ENCODE measurements at places on chromosomes 6 and 20.

GRCh38 chr6:110981202-110981600 is 637 bp upstream of the RPF2 start:
- DNase-seq = no peak

DNA sequence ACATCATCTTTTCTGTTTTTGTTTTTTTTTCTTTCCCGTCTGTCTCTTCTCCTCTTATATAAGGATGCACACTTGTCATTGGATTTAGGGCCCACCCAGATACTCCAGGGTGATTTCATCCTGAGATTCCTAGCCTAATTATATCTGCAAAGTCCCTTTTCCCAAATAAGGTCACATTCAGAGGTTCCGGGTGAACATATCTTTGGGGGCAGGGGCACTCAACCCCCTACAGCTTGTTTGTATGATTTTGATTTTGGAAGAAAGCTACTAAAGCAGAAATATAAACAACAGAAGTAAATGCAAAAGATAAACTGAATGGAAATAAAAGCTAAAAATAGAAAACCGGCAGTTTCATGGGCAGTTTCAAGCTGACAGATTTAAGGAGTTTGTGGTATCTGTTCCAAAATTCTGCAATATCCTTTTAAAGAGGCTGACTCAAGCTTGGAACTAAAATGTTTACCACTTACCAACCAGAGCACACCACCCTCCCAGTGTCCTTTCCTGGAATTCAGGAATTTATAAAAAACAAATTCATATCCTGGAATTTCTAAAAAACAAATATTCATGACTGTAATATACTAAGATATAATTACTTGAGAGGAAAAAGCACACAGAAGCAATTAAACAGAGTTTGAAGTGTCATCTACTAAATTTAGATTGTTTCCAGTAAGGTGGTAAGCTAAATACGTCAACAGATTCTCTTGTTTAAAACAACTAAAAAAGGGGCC is 100.0 kb upstream of the CARMIL1 start:
- no peak for DNase-seq

DNA sequence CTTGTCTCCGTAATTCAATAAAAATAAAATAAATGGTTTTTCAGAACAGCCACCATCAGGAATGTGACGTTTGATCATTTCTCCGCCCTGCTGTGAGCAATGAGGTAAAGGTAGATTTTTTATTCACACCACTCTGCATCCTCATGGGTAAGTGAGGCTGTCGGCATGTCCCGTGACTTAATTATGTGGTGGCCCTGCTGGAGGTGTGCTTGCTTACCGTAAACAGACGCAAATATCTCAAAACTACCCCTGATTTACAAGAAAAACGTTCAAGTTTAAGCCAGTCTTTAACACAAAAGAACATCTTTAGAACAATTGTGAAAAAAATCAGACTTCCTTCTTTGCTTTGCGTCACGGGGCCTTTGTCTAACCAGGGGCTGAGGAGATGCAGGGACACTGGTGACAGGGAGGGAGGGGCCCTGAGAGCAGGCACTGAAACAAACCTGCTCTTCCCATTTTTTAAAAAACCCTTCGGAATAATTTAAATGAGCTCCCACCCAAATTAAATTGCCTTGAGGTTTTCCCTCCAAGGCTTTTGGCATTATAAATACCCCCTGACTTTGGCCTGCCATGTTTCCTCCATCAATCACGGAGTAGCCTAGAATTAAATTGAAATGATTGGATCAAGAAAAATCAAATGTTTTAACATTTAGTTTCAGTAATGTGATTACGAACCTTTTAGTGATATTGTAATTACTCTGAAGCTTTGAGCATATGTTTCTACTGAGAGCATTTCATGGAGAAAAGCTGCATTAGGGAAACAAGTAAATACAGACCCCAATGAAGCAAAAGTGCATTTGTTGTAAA is 13.4 kb downstream of the PRKN start:
- no peak for DNase-seq

- no peak for DNase-seq
Observed at GRCh38 chr6:90066697-90067096, 172.4 kb downstream of the GJA10 start.

GRCh38 chr6:145087034-145087433 is 648.3 kb downstream of the EPM2A start:
- no peak for DNase-seq

- no peak for DNase-seq
Observed at GRCh38 chr6:5562277-5562676, 301.0 kb downstream of the FARS2 start.

DNA sequence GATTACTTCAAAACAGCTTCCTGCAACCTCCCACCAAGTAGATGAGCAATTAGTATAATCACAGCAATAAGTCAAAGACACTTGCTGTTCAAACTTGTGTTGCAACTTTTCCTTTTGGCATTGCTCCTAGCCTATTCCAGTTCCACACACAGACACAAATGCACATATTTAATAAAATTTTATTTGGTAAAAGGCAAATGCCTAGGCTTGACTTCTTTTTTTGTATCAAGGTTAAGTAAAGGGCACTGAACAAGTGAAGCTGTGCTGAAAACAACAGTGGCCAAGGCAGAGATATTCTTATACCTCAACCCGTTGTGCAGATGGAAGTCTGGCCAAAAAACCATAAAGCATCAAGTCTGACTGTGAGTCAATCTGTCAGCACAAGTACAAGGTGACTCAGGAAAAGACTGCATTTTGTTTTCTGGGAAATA is 708.4 kb upstream of the CITED2 start:
- DNase-seq = no peak

DNA sequence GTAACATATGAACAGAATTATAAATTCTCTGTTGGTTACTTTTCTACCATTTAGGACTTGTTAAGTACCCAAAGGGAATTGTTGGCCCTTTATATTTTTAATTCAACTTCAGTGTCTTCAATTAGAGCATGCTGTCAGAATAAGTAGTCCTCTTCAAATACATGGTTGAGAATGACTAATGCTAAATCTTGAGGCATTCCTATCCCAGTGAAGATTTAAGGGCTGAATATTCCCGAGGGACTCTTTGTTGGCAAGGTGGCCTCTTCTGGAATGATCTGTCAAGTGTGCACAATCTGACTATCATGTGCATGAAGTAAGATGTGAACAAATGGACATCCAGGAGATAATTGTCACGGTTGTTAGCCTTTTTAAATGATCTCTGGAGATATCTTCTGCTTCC is 421.7 kb downstream of the BMP2 start:
- no peak for DNase-seq

- no peak for DNase-seq
Observed at GRCh38 chr6:38646166-38646878, 6.6 kb upstream of the BTBD9 start.

- DNase-seq = no peak
Observed at GRCh38 chr6:106300944-106301343, 24.6 kb downstream of the ATG5 start.

GRCh38 chr6:85464722-85465150 is 14.9 kb downstream of the NT5E start:
- DNase-seq = peak; percentile 73

DNA sequence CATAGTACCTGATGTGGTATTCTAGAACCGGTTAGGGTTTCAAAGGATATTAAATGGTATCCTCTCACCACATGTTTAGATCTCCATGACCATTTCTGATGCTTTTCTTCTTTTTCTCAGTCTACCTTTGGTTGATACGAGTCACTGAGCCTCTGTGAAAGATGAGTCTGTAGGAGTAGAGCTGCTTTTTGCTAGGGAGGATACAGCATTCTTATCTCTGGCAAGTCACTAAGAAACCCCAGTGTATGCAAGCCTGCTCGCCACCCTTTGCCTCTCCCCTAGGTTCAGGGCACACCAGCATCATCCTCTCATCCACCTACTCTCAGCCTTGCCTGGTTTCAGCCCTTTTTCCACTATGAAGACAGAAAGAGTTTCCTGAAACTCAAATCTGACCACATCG is 89.9 kb downstream of the MTFR2 start:
- DNase-seq = no peak

DNA sequence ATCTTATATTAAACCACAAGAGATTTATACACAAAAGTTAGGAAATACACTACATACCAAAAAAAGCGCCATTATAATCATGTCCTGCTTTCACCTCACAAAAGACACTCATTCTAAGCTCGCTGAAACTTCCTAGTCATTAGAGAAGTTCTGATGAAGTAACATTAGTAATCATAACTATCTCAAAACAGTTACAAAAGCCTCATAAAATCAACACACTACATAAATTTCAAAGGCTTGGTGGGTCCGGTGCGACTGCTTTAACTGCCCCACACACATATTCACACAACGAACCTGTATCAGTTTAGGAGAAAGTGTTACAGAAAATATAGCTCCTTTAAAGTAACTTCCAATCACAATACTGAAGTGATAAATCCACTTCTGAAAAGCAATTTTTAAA is 1.9 kb downstream of the PHIP start:
- no peak for DNase-seq

DNA sequence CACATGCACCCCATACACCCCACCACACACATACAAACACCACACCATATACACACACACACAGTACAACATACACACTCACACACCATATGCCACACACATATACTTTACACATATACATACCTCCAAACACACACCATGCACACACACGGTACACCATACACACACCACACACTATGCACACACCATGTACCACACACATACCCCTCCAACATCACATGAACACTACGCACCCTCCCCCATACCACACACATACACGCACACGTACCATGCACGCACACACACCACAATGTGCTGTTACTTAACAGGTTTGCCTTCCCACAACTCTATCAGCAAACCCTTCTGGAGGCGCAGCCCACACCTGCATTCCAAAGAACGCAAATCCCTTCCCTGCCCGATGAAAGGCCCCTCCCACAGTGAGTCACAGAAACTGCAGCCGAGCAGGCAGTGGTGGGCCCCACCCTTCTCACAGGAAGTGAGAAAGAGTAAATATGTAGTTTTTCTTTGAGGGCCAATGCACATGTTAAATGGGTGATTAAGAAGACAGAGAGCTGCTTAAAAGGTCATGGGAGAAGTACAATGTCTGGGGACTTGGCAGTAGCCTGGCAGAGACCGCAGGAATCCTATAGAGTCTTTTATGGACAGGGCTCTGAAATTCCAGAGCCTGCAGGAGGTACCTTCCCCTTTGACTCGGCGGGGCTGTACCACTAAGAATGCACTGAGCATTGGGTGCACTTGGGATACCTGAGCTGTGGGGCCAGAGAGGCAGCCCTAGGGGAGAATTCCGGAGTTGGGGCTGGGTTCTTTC is 34.1 kb upstream of the EZR start:
- peak; percentile 88 for DNase-seq

DNA sequence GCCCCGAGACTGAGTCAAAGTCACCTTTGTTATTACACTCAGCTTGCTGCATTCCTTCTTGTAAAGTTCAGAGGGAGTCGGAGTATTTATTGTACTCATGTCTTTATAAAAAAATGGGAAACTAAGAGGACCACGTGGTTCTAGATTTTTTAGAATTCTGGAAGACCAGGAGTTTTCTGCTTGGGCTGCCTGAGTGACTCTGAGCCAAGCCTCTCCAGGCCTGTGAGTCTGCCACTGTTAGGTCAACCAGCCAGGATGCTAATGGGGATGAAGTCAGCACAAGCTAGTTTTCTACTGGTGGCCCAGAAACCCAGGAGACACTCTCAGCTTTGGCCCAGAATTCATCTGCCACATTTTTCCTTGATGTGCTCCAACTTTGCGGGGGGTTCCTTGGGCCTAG is 453.5 kb upstream of the SULF2 start:
- no peak for DNase-seq

- no peak for DNase-seq
Observed at GRCh38 chr6:105645156-105645555, 242.3 kb upstream of the PREP start.

GRCh38 chr20:50360218-50360672 is 149.9 kb upstream of the PTPN1 start:
- no peak for DNase-seq

DNA sequence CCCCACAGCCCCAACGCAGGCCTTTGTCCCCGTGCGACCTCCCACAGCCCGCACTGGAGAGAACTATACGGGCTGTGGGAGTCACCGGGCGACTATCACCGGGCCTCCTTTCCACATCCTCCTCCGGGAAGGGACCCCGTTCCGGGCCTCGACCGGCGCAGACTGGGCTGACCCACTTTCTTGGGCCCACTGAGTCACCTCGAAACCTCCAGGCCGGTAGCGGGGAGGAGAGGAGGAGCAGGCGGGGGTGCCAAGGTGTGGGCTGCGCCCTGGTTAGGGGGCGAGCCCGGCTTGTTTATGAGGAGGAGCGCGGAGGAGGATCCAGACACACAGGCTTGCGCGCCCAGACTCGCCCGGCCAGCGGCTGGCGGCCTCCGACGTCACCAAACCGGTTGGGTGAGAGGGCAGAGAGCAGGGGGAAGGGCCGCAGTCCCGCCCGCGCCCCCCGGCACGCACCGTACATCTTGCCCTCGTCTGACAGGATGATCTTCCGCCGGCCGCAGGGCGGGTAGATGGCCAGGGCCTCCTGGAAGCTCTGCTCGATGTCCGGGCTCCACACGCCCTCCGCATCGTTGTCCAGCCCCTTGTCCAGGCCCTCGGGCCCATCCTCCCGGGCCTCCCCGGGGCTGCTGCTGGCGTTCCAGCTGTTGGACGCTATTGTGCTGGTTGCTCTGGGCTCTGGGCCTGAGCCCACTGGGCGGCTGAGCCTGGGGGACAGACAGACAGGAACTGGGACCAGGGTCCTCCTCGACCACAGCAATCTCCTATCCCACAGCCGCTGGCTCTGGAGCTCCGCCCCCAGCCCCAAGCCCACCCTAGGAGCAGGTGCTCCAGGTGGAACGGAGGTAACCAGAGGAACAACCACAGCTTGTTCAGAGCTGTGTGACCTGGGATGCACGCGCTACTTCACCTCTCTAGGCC is 10.6 kb downstream of the TEAD3 start:
- no peak for DNase-seq

- peak; percentile 97 for DNase-seq
Observed at GRCh38 chr6:83859410-83860358, at the start of gene CYB5R4. Gene CYB5R4 (plus strand): TSS chr6:83859689. CDS start chr6:83859783, 94 bp downstream.

GRCh38 chr6:39342692-39343395 is 20.3 kb upstream of the KCNK16 start:
- no peak for DNase-seq

GRCh38 chr6:47134476-47135189 is 92.5 kb upstream of the ADGRF1 start:
- no peak for DNase-seq

DNA sequence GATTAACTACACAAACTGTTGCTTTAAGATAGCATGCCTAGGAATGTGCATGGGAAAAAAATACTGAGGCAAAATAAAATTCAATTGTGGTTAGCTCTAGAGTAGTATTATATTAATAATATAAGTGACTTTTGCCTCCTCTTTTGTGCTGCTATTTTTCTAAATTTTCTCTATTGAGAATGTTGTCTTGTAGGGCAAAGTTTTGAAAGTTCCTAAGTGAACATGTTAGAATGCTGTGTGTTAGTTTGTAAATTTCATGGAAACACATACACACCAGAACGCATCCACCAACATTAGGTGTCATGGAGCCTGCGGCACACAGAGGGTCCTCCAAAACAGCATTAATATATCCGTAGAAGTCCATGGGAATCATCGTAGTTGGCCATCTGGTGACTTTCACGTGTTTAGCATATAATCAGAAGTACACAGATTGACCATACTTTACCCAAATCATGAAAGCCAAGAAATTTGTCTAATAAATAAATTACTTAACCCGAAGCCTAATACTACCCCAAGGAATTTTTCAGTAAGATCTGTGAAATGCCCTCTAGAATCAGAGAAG is 25.6 kb downstream of the ARHGAP18 start:
- no peak for DNase-seq
